ENCODE measurements at places on chromosomes 7 and 10. TPM values are rescaled to one million over a fixed set of nuclear protein-coding genes. Genes with fewer than 3 reads are reported as not detected.
A peak's percentile ranks its signal among the peaks of the same experiment; 100 is the strongest.

DNA sequence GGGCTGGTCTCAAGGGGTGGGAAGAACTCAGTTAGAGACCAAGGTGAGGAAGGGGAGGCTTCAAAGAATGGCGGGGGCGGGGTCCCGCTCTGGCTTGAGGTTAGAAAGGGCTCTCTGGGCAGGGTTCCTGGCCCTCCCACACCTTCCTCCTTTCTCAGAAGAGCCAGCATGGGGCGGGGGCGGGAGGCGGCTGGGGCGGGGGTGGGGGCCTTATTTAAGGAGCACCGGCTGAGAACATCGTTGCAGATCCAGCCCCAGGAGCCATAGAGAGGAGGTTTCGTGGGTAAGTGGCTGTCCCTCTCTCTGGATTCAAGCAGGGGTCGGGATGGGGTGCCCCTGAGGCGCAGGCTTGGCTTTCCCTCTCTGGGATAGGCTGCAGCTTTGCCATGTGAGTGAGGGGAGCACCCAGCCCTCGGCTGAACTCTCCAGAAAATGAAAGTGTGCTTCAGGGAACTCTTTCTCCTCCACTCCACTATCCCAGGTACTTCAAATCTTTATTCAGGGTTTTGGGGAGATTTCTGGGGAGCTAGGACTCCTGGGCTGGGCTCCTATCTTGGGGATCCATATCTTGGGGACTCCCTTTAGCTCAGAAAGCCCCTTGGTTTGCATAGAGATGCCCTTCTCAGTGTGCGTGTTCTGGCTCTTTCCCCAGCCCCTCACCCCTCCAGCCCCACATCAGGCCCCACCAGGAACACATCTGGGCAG lies 3.3 kb upstream of the CUEDC2 start:
- peak; percentile 11 for DNase-seq

- DNase-seq = no peak
These were observed 135.0 kb downstream of the RTKN2 start for GRCh38 chr10:62133618-62134017.

DNA sequence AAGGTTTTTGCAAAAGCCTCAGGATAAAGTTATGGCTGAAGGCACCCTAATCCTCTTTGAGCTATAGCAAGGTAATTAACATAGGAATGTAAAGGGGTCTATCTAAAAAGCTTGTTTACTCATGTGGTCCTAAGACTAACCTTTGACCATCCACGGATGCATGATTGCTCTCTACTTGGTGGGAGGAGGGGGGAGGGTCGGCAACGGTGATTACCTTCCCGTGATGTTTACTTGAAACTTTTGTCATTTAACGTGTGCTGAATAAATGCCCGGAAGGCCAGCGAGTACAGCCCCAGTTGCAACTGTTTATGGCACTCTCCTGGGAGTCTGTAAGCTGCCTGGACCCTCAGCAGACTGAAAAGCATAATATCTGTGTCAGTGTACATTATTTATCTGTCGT lies 78.9 kb upstream of the GPR22 start:
- DNase-seq = no peak

Gene IFIT1B
- total RNA-seq = not detected

Gene MMD2
- not detected for total RNA-seq

Gene SLC26A3
- total RNA-seq = not detected
